ENCODE measurements at places on chromosomes 4 and X.

GRCh38 chr4:47031011-47031678, at the start of gene GABRB1:
GABRB1 (plus strand) TSS chr4:47031567.
- no peak for DNase-seq

DNA sequence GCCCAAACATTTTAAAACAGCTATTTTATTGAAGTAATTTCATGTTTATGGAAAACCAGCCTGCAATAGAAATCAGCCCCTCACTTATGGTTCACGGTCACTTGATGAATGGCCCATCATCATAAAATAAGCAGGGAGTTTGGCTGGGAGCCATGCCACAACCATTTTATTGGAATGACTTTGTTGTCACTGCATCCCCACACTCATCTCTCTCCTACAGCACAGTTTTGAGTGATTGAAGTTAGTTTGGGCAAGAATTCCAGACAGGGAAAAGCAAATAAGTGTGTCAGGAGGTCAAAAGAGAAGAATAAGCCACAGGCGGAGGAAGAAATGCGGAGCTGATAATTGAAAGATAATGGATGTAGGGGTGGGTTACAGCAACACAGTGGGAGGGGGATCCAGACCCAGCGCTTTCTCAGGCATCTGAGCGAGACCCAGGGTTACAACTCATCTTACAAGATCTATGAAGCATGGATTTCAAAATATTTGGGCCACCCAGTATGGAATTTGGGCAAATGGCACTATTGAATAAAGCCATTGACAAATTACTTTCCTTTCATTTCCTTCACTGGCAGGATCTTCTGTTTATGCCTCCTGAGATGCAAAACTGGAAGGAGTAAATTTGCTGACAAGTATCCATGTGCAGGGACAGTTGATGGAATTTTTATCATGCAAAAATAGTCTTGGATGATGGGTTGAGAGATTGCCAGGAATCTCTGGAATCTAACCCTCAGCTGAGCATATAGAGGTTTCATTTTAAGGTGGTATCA, 100.8 kb downstream of the SHROOM3 start:
- DNase-seq = no peak

GRCh38 chr4:165927815-165928214, 54.8 kb downstream of the TLL1 start:
- no peak for DNase-seq

DNA sequence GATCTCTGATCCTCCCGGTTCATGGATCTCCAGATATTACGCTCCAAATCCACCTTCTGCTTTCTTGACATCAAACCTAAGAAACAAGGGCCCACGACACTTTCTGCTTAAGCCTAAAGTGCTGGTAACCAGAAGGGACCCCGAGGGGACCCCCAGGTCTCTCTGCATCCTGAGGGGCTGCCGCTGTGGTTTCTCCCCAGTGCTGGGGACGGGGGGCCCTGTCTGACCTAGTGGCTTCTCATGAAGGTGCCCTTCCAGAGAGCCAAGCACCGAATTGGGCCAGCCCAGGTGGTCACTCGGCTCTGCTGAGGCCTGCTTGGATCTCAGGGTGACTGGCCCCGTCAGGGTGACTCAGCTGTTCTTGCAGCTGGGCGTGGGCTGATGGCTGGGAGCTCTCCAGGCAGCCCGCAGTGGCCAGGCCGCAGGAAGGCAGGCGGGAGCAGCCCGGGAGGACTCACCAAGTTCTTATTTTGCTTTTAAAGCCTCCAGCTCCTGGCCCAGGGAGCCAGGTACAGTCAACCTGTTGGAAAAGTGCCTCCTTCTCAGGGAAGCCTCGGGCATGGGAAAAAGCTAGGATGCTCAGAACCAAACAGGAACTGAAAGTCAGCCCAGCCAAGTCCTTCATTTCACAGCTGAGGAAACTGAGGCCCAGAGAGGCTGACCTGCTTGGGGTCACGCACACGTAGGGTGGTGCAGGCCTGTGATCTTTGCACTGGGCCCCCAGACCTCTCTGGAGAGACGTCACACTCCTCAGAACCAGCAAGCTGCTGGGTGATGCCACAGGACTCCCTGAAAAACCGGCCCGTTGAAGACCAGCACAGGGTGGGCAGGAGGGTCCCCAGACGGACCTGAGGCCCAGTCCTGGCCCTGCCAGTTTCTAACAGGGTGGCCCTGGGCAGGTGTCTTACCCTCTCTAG, 16.7 kb downstream of the BLOC1S4 start:
- no peak for DNase-seq

GRCh38 chr4:184695178-184695896, 38.6 kb downstream of the CENPU start:
- DNase-seq = no peak

- DNase-seq = no peak
These were observed 350.3 kb downstream of the ZIC3 start for GRCh38 chrX:137916090-137916746.

- DNase-seq = peak; percentile 20
These were observed 50.3 kb downstream of the MAML3 start for GRCh38 chr4:140103676-140104075.

- no peak for DNase-seq
These were observed 1102.8 kb downstream of the FSTL5 start for GRCh38 chr4:161061046-161061445.

DNA sequence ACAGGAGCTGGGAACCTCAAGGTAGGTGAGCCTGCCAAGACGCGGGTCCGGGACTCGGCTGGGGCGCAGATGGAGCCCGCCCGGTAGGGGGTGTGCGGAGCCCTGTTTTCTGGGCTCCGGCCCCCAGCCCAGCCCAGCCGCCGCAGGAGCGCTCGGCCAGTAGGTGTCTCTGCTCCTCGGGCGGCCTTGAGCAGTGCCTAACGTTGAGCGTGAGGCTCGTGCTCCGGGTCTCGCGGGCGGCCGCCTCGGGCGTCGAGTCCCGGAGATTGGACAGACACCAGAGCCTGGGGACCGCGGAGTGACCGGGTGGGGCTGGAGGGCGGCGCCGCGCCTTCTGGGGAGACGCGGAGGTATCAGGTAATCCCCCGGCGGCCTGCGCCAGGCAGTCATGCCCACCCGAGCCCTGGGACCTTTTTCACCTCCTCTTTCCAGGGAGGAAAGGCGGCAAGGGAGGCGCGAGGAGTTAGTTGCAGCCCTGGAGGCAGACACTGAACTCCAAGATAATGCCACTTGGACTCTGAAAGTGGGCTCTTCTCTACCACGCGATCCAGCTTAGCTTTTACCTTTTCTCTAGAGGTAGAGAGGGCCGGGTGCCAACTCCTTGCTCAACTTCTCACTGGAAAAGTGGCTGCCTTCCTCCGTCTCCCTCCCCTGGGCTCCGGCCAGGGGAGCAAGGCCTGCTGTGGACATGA, 14.5 kb upstream of the FGG start:
- DNase-seq = no peak

DNA sequence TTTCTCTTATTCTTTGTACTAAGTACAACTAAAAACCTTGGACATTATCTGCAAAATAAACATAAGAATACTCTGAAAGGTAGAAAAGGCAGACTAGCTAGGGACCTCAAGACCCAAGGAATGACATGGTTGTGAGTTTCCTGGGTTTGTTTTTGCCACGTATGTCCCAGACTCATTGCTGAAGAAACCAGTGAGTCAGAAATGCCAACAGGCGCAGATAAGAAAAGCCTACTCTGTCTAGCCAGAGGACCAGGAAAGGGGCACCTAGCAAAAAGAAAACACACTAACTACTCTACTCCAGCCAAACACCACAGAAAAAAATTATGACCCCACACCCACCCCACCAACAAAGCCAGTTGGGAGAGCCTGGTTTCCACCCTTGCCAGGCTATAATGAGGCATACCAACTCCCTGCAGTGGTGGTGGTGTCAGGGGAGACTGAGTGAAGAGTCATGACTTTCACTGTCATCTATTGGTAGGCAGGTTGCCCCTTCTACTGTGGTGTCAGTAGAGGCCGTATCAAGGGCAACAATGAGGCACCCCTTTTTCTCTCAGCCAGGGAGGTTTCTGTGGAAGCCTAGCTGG, 10.9 kb downstream of the MTMR1 start:
- DNase-seq = no peak

- no peak for DNase-seq
These were observed 17.3 kb downstream of the PARM1 start for GRCh38 chr4:74950200-74950599.

GRCh38 chr4:2103843-2104547, 44.9 kb downstream of the NAT8L start:
- no peak for DNase-seq

GRCh38 chr4:123485601-123486000, 89.0 kb downstream of the SPRY1 start:
- no peak for DNase-seq

GRCh38 chr4:535181-535923, 36.3 kb downstream of the PIGG start:
- no peak for DNase-seq

DNA sequence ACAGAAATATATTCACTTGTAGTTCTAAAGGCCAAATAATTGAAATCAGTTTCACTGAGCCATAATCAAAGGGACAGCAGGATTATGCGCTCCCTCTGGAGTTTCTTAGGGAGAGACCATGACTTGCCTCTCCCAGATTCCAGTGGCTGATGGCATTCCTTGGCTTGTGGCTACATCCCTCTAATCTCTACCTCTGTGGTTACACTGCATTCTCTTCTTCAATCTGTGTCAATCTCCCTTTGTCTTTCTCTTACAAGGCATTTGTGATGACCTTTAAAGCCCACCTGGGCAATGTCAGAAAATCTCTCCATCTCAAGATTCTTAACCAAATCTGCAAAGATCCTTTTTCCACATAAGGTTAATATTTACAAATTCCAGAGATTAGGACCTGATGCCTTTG, 260.2 kb downstream of the UNC5C start:
- DNase-seq = no peak

DNA sequence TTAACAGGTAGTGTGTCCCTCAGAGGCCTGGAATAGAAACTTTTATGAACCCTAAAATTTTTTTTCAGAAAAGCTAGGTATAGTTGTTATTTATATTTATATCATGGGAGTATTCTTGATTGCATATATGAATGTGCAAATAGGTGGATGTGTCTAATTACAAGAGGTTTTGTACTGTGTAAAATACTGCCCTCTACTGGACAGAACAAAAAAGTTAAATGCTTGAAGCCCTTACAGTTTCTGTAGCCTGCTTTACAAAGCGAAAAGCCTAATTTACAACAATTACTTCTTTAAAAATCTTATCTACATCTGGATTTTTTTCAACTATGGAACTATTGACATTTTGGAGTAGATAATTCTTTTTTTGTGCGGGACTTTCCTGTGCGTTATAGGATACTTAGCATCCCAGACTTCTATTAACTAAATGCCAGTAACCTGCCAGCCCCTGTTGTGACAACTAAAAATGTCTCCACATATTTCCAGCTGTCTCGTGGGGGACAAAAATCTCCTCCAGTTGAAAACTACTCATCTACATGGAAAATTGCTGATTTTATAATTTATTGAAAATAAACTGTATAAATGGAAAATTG, 35.1 kb downstream of the ENPEP start:
- DNase-seq = no peak

- DNase-seq = no peak
These were observed 113.1 kb downstream of the RS1 start for GRCh38 chrX:18558799-18559198.

GRCh38 chr4:138911909-138912703, 103.5 kb upstream of the NOCT start:
- no peak for DNase-seq

- DNase-seq = no peak
These were observed 632 bp downstream of the CCSER1 start for GRCh38 chr4:90127706-90128345.

DNA sequence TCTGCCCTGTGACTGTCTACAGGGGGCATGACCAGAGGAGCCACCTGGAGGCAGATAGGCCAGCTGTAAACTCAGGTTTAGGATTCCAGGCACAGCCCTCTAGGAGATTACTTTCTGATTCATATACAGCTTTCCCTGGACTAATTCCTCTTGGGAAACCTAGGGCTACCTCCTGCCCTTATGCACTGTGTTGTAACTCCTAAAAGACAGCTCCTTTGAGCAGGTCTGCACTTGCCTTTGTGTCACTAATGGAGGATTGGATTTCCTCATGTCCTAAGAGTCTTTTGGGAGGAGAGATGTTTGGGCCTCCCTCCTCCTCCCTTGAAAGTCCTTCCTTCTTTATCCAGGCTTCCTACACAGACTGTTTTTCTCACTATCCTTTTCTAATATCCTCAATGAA, 202.0 kb downstream of the PCDH19 start:
- no peak for DNase-seq

- no peak for DNase-seq
These were observed 53.5 kb upstream of the HPRT1 start for GRCh38 chrX:134406356-134407064.

- peak; percentile 18 for DNase-seq
These were observed 552 bp downstream of the NKRF start for GRCh38 chrX:119605464-119606279.

GRCh38 chr4:83216959-83217683, 67.5 kb downstream of the COQ2 start:
- DNase-seq = no peak

- DNase-seq = no peak
These were observed 354.7 kb upstream of the SPANXN4 start for GRCh38 chrX:142671036-142671435.

- DNase-seq = peak; percentile 74
These were observed 119.1 kb upstream of the TRIM2 start for GRCh38 chr4:153084980-153085630.

DNA sequence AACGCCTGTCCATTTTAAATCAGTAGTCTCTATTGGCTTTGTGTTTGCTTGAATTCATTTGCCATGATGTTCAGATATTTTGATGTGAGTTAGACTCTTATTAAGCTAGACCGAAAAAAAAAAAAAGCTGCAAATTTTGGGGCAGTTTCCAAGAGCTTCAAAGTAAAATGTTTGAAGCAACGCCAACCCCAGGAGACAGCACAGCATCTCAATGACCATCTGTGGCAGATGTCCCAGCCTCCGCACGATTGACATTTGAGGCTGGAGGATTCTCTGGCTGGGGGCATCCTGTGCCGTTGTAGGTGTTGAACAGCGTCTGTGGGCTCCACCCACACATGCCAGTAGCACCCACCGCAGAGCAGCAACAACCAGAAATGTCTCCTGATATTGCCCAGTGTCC, 17.1 kb upstream of the ARSF start:
- DNase-seq = no peak

GRCh38 chrX:130606425-130606824, 204.6 kb downstream of the RBMX2 start:
- no peak for DNase-seq

- no peak for DNase-seq
These were observed 6.1 kb upstream of the SMS start for GRCh38 chrX:21934414-21934813.

GRCh38 chrX:13338996-13339515, 19.2 kb upstream of the ATXN3L start:
- no peak for DNase-seq

- DNase-seq = peak; percentile 8
These were observed 10.9 kb downstream of the DCK start for GRCh38 chr4:71004281-71004851.

DNA sequence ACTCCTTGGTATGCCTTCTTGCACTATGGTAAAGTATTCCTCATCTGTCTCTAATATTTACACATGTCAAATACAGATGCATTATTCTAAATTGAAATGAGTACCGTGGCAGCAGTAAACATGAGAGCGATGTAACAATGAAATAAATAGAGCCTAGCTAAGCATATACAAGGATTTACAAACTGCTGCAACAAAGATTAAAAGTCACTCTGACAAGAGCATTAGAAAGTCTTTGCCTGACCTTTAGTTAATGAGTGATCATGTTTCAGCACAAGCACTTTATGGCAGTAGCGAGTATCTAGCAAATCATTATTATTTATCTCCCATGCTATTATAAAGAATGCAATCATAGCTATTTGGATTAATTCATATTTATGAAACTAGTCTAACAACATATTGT, 547.0 kb upstream of the NDST4 start:
- DNase-seq = no peak

GRCh38 chrX:104679175-104679574, 113.2 kb downstream of the IL1RAPL2 start:
- no peak for DNase-seq

GRCh38 chr4:37689353-37690095, 3.3 kb upstream of the RELL1 start:
- DNase-seq = no peak

All from activated T-helper 1 cell treated with anti-CD3 and anti-CD28 coated beads, Interleukin-2, amount 50 U/mL, for 16 hours (primary cell).